ENCODE measurements at places on chromosomes 11 and 22.

GRCh38 chr11:78450866-78451265 is 33.2 kb upstream of the GAB2 start:
- DNase-seq: no peak

DNA sequence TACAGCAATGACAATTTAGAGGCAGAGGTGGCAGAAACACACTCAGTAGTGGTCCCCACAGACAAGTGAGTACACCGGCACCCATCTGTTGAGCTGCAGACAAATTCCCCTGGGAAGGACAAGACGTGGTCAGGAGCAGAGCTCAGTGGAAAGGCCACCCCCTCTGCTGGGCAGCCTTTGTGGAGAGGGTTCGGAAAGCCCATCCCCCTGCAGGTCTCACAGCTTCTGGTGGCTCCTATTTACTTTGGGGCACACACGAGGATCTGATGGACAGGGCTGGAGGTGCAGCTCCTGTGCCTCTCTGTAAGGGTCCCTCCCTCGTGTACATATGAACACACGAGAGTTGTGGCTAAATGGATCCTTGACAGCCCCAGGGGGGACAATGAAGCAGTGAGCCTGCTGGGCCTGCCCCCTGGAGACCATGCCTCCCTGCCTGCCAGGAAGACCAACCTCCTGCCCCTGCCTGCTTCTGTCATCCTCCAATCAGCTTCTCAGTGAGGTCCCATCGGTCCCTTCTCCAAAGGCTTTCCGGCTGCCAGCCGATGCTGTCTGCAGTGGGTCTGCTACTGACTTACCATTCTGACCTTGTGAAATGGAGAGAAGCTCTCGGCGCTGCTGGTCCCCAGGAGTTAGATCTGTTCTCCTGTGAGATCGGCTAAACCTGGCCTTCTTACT is 161.5 kb downstream of the CACNA1I start:
- no peak for DNase-seq

DNA sequence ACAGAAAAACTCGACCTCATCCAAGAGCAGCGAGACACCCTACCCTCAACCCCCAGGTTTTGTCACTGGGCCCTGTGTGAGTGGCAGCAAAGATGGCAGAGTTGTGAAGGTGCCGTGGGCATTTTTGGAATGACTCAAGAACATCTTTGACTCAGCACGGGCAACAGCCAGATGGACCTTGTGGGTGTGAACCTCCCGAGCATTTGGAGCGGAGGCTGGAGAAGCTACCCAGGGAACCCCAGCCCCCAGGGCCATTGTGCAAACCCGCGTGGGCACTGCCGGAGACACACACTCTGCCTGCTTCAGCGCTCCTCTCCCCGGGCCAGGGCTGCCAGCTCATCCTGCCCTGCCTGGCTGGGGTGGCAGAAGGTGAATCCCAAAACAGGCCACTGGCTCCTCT is 66.1 kb downstream of the PANX1 start:
- no peak for DNase-seq

DNA sequence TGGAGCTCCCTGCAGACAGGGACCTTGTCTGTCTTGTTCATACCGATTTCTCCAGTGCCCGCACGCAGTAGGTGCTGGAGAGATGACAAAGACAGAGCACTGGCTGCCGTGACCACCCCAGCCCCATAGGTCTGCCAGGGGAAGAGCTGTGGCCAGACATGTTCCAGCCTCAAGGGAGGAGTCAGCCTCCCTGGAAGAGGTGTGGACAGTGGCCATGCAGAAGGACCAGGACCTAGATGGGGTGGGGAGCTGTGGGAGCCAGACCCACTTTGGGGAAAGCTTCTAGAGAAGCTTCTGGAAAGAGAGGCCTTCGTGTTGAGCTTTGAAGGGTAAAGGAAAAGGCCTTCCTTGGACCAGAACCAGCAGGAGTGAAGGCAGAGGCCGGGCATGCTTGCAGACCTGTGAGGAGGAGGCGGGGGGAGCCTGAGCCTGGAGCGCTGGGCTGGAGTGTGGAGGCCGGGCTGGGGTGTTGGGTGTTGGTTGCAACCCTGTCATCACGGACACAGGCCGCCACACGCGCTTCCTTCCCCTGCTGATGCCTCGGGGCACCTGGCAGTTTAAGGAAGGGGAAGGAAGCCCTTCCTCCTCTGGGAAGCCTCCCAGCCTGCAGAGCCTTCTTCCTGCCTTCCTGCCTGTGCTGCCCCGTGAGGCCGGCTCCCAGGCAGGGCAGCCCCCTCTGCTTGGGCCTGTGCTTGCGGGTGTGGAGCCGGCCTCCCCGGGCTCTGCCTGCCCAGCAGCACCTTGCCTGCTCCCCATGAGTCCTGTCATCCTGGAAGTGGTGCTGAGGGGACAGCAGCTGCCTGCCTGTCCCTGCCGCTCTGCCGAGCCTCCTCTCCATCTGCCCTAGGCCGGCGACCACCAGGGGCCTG is 12.3 kb downstream of the RELT start:
- DNase-seq: peak; percentile 51
